ENCODE measurements at places on chromosomes 6 and 20.

GRCh38 chr6:150651808-150652470, 52.3 kb downstream of the PLEKHG1 start:
- no peak for DNase-seq

DNA sequence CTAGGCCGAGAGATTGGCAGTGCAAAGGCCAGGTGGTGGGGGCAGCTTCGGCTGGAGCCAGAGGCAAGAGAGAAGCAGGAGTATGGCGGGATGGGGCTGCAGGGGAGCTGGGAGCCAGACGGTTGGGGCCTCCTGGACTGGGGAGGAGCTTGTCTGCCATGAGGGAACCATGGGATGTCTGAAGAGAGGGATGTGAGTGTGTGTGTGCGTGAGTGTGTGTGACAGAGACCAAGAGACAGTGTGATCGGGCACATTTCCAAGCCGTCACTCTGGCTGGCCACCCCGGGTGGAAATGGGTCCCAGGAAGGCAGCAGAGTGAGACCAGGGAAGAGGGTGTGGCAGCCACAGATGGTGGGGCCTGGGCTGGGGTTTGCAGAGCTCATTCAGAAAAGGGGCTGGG, 13.8 kb downstream of the PHACTR3 start:
- no peak for DNase-seq

DNA sequence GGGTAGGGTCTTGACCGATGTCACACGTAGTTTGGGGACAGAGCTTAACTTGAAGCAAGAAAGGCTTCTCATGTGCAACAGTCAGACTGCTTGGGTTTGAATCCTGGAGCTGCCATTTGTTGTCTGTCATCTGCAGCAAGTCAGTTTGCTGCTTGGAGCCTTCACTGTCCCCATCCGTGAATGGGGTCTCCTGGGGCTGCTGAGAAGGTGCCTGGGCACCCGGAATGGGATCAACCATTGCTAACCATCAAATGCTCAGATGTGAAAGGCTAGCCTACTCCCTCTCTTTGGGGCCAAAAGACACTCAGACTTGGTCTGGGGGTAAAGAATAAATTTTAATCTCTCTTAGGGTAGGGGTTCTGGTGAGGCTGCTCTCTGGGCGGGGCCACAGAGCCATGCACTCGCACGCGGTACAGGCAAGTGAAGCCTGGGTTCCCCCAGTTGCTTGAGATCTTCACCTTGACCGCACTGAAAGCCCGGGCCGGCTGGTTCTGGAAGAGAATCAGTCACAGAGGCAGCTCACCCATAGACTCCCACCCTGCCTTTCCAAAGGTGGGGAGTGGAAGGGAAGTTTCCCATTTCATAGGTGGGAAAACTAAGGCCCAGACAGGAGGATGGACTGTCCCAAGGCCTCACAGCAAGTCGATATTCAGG, 20.6 kb downstream of the SUN5 start:
- DNase-seq = no peak

DNA sequence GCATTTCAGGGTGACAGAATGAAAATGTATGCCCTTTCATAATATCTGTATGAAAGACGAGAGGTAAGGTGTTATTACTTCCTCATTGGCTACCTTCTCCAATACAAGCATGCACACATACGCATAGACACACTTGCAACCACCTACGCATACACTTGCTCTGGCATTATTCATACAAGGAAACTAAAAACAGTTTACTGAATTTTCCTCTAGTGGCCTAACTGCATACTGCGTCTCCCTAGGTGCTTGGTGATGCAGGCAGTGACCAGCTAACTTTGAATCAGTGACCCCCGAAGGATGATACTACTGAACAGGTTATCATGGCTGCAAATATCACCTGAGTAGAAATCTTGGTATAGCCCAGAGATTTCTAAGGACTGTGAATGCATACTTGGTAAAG, 593.1 kb downstream of the PKHD1 start:
- no peak for DNase-seq

DNA sequence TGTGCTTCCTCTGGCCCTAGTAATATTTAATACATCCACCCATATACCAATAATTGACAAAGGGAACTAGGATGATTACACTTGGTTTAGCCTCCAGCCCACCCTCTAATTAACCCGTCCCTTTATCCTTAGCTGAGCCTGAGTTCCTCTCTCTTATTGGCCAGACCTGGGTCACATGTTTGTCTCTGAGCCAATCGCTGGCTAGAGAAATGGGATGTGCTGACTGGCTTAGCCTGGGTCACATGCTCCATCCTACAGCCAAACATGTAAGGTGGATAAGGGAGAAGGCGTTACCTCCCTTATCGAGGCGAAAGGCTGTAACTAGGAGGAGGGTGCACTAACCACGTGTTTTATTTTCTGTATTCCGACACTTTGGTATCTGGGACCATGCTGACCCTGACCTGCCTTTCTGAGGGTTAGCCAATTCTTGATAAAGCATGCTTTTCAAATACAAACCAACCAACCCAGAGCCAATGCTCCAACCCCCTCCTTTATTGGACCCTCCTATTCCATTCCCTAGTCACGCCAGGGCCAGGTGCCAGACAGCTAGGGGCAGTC, 262.7 kb downstream of the PREX1 start:
- DNase-seq = no peak

DNA sequence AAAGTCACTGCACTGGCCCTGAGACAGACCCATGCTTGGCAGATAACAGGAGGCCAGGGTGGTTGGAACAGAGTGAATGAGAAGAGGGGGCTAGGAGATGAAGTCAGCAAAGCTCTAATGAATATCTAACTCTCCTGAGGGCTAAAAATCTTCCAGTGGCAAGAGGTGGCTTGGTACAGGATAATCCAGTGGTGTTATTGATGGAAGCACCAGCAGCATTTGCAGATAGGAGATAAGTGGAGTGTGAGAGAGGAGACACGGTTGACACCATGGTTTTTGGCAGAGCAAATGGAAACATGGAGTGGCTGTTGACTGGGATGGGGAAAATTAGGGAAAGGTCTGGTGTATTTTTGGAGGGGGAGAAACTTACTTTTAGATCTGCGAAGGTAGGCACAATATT, 363.0 kb downstream of the ARHGAP18 start:
- no peak for DNase-seq

GRCh38 chr20:431012-431904, 23.2 kb downstream of the RBCK1 start:
- peak; percentile 77 for DNase-seq

GRCh38 chr6:129331450-129332138, 378.4 kb downstream of the ARHGAP18 start:
- DNase-seq = no peak

GRCh38 chr6:54236984-54237383, 71.3 kb upstream of the TINAG start:
- DNase-seq = no peak

GRCh38 chr20:53708129-53708968, 114.7 kb upstream of the ZNF217 start:
- no peak for DNase-seq

GRCh38 chr6:41257369-41258195, 28.9 kb downstream of the TREM1 start:
- DNase-seq = no peak

GRCh38 chr6:163733061-163733460, 318.5 kb downstream of the QKI start:
- no peak for DNase-seq

- DNase-seq = no peak
These were observed 327.6 kb upstream of the CNR1 start for GRCh38 chr6:88493717-88494116.

GRCh38 chr6:51963980-51964379, 123.4 kb downstream of the PKHD1 start:
- no peak for DNase-seq

DNA sequence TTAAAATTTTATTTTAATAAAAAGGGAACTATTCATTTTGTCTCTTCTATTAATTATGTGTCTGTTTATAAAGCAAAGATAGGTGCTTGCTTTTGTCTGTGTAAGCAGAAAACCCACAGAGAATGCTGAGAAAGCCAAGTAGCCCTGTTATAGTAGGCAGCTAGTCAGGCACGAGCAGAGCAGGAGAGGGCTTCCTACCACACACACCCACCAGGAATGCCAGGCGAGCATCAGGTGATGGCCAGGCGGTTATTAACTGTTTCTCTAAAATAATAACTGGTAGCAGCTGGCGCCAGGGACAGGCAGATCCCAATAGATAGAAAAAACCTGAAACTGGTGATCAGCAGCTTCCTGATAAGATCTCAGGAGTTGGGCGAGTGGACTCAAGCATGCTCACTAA, 15.7 kb downstream of the C6orf15 start:
- DNase-seq = no peak

DNA sequence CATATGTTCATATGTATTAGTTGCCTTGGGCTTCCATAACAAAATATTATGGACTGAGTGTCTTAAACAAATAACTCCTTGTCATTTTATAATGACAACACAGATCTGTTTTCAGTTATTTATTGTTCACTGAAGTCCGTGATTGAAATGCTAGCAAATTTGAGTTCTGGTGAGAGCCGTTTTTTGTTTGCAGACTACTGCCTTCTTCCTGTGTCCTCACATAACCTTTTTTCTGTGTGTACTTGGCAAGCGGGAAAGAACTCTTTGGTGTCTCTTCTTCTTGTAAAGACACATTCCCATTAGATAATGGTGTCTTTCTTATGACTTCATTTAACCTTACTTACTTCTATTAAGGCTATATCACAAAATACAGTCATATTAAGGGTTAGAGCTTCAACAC, 482.9 kb upstream of the EYS start:
- no peak for DNase-seq

- DNase-seq = no peak
These were observed 70.7 kb upstream of the NNAT start for GRCh38 chr20:37450344-37450743.

DNA sequence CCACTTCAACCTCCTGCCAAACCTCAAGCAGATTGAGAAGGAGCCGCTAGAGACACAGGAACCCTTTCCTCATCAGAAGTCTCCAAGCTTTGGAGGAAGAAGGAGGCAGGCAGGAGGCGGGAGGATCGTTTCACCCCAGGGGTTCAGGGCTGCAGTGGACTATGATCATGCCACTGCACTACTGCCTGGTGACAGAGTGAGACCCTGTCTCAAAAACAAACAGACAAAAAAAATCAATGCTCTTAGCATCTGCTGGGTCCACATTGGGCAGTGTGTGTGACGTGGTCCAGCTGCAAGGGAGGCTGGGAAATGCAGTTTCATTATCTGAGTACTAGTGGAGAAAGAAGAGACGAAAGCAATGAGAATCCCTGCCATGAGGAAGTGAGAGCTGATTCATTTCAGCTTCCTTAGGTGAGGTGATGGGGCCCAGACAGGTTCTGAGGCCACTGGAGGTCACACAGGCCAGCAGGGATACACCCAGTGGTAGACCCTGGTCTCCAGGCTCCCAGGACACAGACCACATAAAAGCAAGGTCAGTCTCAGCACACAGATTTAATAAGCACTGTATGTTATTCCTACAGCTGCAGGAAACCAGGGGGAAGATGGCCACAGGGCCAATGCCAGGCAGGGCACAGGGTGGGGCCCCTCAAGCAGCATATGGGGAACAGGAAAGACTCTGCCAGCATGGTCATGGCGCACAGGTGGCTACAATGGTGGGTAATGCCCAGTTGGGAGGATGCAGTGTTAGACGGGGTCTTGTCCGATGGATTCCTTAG, 4.3 kb downstream of the GFRA4 start:
- no peak for DNase-seq

DNA sequence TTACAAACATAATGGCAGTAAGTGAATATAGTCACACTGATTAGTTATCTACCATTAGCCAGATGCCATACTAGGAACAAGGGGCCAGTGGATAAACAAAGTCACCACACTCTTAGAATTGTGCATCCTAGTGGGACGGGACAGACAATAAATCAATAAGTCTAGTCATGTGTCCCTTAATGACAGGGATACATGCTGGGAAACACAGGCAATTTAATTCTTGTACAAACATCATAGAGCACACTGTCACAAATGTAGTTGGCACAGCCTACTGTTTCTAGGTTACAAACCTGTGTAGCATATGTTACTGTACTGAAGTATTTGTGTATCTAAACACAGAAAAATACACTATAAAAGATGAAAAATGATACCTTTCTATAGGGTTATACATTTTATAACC, 123.0 kb upstream of the FAM184A start:
- DNase-seq = no peak

GRCh38 chr6:3569816-3570215, 113.0 kb upstream of the SLC22A23 start:
- DNase-seq = no peak

DNA sequence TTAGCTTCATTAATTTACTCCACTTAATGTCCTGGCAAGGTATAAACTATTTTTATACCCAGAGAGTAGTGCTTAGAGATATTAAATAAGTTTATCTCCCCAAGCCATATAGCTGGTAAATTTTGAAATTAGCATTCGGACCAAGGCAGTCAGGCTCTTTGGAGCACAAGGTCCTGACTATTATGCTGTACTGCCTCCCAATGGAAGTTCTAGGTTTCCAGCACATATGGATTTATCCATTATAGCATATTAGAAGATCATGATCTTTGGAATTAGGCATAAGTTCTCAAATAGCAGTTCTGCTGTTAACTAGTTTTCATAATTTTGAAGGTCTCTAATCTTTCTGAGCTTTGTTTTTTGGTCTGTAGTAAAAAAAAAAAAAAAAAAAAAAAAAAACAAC, 835.3 kb upstream of the EPHA7 start:
- DNase-seq = no peak

DNA sequence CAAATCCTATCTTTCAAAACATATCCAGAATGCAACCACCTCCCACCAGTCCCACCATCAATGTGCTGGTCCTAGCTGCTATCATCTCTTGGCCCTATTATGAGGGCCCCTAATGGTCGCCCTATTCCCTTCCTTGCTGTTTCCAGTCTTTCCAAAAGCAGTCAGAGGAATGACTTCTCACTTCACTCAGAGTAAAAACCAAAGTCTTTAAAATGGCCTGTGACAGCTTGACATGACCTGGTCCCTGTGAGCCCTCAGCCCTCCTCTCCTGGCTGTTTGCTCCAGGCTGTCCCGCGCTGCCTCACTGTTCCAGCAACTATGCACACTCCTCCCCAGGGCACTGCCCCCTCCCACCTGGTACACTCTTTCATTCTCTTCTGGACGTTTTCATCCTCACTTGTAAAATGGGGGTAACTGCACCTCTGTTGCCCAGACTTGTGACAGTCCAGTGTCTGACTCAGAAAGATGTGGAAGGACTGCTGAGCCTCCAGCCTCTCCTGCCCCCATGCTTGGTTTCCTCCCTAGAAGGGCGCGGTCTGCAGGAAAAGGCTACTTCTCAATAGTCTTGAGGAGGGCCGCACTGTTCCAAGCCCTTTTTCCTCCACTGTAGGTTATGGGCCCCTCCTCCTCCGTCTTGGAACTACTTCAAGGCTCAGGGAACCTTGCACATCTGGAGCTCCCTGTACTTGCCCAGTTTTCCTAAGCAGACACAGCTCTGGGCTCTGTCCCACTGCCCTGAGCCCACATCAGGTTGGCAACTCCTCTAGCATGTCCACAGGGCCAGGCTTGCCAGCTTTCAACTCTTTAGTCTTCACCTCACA, 64.7 kb downstream of the MYH7B start:
- no peak for DNase-seq

- no peak for DNase-seq
These were observed 23.6 kb downstream of the DTD1 start for GRCh38 chr20:18611492-18611891.

Measured in amygdala (tissue), 56 donors.